Choroid plexus epithelial cell (primary cell): ENCODE measurements at places on chromosomes 2 and 18.

GRCh38 chr2:23681356-23682140 lies 245.4 kb downstream of the ATAD2B start:
- DNase-seq = no peak

- DNase-seq = no peak
Measured at GRCh38 chr2:158266111-158266510, 164.4 kb downstream of the UPP2 start.

GRCh38 chr18:56000041-56000440 lies 412.0 kb upstream of the TCF4 start:
- DNase-seq = no peak

- no peak for DNase-seq
Measured at GRCh38 chr2:223227338-223227737, 175.3 kb downstream of the KCNE4 start.

GRCh38 chr18:43917520-43917919 lies 640.2 kb upstream of the SYT4 start:
- no peak for DNase-seq

DNA sequence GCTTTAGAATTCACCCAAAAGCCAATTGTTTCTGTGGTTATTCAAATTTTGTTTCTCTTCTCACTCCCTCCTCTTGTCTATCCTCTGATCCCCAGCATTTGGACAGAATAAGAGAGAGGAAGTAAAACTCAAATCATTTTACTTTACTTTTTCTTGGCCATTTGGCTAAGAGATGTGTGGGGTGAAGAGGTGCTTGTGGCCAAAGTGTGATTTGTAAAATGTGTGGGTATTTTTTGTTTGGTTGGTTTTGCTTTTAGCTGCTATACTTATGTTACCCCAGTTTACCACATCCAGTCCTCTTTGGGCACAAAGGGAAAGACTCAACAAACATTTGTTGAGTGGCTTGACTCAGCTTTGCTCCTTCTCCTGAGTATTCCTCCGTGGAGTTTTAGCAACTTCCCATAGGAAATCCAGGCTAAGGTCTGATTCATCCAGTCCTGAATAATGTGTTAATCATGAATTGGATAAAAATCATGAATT lies 109.1 kb upstream of the CYP1B1 start:
- DNase-seq = no peak

GRCh38 chr2:174465327-174465726 lies 21.5 kb downstream of the GPR155 start:
- peak; percentile 15 for DNase-seq
